NCI-H345 (cell line): ENCODE measurements at places on chromosomes 4 and X.

DNA sequence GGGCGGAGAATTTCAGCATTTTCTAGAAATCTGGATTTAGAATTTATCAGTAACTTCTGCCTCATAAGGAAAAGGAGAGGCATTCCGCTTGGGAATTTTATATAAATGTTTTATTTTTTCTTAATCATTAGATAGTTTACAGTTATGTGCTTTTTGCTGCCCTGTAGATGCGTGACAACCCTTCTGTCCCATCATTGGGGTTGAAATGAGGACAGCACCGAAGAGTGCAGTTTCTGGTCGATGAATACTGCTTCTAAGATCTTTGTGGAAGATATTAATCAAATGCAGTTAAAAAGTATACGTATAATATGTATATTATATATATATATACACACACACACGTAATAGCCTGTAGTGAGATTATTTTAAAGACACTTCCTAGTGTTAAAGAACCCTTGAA is 1.5 kb downstream of the RBPJ start:
- DNase-seq = no peak

DNA sequence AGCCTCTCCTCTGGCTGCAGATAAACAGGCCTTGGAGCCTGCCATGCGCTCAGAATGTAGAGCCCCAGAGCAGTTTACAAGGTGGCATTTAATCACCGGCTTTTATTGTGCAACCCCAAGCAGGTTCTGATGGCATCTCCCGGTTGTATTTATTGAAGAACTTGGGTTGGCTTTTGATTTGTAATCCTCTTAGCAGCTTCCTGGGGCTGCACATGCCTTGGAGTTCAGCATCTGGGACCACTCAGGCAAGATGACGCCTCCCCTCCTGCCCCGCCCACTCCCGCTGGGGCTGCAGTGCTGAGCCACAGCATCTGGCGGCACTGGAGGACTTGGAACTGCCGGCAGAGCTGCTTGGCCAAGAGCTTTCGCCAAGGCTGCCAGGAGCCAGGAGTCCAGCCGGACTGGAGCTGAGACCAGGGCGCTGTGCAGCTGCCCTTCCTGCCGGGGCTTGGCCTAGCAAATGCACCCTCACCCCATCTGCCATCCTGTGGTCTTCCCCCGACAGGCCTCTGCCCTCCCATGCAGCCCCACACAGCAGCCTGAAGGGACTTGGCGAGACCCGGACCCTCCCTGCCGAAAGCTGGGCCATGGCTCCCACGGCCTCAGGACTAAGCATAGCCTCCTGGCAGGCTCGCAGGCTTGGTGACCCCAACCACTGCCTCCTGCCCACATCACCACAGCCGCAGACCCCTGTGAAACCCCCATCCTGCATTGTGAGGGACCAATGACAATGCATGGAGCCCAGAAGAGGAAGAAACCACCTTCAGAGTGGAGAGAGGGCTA is 5.4 kb downstream of the HTRA3 start:
- DNase-seq = no peak

DNA sequence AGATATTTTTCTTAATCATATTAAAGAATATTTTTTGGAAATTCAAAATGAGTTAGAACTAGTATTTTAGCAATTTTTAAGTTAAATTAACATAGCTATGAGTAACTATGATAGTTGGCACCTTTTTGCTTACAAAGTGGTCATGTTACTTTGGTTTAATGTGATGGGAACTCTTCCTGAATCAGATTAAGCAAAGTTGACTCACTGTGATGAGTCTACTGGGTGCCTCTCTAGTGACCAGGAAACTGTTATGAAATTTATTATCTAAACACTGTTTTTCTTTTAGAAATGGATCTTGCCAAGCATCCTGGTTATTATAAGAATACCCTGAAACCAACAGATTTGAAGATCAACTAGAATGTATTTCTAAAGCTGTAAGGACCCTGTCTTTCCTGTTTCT is 985.8 kb downstream of the TRAM1L1 start:
- no peak for DNase-seq

DNA sequence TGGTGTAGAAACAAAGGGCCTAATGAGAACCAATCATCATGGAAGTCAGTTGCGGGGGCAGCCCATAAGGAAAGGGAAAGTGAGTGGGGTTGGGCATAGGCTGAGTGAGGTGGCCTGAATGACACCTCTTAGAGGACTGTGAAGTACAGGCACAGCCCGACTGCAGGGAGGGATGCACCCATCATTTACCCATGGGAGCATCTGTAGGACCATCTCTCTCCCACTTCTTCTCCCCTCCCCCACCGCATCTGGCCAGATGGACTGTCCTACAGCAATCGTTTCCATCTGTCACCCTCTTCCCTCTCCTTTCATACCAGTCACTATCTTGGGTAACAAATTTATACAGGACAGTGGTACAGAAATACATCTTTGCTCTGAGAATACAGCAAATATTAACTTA is 4.2 kb downstream of the STBD1 start:
- DNase-seq = no peak

GRCh38 chr4:93232883-93233282 is 595.7 kb upstream of the ATOH1 start:
- no peak for DNase-seq

DNA sequence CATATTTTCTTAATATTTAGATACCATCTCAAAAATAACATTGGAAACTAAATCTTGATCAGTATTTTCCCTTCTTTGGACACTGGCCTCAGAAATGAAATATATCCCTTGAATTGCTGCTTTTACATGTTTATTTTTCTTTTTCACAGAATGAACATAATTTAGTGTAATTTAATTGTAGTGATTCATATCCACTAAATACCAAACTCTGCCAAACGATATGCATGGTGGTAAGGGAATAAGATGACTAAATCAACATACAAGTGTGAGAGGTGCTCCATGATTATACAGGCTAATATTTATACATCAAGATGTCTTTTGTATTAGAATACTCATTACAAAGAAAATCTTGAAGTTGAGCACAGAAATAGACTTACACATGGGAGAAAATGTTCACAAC is 216.8 kb upstream of the PACRGL start:
- no peak for DNase-seq

- DNase-seq = no peak
These were observed 55.9 kb downstream of the EIF4E start for GRCh38 chr4:98873059-98873458.

GRCh38 chrX:140432346-140433175 is 72.3 kb downstream of the SOX3 start:
- DNase-seq = no peak

DNA sequence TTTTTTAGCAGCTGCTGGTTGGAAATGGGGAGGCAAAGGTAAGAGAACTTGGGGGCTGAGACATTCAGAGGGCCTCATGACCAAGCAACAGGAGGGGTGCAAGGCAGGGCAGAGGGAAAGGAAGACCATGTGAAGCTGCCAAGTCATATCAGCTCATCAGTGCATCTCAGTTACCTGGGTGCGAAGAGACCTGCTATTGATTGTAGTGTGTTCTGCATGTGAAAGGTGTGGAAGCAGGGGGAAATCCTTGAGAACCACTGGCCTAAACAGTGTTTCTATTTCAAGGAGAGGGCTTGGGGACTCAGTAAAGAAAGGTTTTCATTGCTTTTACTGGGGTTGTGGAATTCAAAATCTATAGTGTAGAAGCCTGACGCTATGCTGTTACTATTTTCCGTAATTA is 47.1 kb upstream of the EDA start:
- DNase-seq = no peak

DNA sequence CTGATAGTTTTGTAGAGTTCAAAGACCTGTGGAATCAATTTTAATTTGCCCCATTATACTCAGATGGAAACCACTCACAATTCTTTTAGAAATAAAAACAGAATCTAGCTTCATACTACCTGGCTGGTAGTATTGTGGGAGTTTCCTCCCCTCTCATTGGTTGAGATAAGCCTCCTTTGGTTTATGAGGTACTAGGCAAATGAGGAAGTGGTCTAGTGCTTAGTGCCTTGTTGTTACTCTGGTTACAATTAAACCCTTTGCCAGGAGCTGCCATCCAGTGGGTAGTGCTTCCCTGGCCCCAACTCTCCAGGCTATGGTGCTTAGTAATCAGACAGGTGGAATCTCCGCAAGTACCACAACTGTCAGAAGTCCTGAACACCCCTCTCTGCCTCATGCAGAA is 118.3 kb downstream of the CDKL5 start:
- DNase-seq = no peak

DNA sequence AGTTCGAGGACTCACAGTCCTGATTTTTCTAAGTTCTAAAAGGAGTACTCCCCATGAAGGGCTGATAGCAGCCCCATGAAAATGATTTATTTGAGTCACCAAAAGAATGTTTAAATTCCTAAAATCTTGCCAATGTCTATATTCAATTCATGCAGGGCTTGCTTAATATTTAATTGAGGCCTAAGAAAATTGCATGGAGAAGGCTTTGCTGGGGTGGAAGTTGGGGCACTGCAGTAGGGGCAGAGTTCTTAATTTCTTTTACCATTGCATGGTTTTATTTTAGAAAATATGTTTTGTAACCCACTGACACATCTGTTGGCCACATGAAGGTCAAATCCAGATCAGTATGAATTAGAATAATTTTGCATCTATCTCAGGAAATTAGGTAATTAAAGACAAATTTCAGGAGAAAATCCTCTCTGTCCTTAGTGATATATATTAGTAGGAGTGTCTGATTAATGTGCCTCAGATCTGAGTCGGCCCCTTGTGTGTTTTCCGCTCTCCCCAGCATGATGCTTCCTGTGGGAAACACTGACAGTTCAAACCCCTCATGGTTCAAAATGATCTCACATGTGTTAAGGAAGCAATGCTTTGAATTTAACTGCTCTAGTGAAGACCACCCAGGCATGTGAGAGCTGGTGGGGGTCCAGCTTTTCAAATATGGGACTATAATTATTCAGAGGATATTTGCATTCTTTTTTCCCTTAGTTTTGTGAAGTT is 54.0 kb upstream of the EGFL6 start:
- no peak for DNase-seq

GRCh38 chrX:48923771-48924170 is 4.9 kb upstream of the PIM2 start:
- no peak for DNase-seq

- no peak for DNase-seq
These were observed 55.9 kb upstream of the EDNRA start for GRCh38 chr4:147425019-147425418.
